ENCODE measurements at places on chromosomes 12 and 14.
A peak's percentile ranks its signal among the peaks of the same experiment; 100 is the strongest.

DNA sequence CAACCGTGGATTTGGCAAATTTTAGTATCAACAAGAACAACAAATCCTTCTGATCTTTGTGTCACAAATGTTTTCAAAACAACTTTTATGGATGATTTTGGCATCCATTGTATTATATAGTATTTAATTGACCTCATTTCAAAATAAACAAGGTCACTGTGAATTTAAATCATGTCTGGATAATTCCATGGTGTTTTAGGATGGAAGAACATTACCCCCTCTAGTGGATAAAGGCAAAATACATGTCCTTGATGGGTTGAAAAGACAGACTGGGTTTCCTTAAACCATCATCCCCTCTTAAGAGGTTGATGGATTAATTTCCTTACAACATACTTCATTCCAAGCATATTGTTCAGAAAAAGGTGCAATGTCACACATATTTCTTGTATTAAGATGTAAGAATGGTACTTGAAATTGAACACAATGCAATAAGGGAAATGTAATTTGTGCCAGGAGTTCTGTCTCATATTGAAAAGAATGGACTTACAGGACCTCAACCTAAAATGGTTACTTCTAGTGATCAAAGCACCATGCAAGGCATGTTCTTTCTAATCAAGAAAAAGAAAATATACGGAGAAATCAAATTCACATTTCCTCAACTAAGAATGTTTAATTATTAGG lies 352.0 kb downstream of the BCAT1 start:
- peak; percentile 34 for DNase-seq

- DNase-seq: peak; percentile 98
Observed at GRCh38 chr12:45232756-45233372, 17.0 kb downstream of the ANO6 start.

GRCh38 chr12:29559198-29559597 lies 61.7 kb upstream of the OVCH1 start:
- no peak for DNase-seq

- DNase-seq: no peak
Observed at GRCh38 chr14:89652352-89652751, 235.3 kb upstream of the FOXN3 start.

DNA sequence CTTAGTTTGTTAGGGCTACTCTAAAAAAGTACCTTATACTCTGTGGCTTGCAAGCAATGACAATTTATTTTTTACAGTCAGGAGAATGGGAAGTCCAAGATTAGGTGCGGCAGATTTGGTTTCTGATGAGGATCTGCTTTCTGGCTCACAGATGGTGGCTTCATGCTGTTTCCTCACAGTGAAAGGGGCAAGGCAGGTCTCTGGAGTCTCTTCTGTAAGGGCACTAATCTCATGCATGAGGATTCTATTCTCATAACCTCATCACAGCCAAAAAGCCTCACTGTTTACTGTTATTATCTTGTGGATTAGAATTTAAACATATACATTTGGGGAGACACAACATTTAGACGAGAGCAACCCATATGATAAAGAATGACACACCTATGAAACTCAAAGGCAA lies 1957.4 kb upstream of the SEL1L start:
- DNase-seq: no peak

DNA sequence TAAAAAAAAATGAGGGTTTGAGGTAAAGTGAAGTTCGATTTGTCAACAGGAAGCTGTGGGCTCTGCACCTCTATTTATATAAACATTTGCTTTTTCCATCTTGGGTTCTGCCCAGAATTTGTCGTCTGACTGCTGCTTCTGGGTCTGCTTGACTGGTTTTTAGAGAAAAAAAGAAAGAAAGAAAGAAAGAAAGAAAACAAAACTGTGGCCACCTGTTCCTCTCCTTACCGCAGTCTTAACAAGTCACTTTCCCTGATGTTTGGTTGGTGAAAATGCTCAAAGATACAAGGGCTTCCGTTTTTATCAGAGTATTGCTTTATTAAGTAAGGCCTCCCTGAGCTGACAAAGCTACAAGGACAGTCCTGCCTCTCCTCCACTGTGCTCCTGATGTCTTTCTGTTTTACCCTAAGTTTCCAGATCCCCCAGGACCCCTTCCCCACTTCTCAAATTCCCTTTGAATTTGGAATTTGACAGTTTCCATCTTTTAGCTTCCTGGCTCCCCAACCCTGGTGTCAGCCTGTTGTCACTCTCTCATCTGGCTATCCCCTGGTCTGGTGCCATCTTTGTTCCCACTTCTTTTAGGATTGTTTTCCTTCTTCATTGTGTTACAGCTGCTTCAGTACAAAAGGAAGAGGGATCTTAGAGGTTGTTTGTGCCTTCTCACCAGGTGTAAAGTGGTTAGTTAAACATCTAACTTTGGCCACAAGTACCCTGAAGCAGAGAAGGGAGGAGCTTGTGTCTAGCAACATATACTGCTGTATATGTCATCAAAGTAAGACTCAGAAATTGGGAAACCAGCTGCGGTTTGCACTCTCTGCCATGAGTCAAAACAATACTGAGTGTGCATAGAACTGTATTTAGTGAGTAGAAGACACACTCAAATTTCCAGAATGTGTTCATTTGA lies 18.0 kb downstream of the MFAP5 start:
- DNase-seq: peak; percentile 18

DNA sequence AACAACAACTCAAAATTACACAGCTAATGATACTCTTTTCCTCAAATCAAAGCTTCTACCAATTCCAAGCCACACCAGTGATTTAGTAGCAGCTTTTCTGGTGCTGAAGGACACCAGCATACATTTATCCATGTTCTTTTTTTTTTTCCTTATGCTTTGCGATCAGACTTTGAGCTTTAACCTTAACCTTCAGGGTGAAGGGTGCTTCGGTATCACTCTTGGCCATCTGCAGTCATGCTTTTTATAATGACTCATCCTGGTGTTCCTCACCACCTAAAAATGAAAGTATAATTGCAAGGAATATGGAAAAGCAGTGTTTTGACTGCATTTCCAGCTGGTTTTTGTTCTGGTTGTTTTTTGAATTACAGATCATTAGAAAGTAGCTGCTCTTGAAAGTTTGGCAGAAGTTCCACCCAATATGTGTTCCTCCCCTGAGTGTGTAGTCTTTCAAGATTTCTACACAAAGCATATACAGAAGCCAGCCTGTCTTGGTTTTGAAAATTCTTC lies 1.3 kb upstream of the SLC41A2 start:
- peak; percentile 68 for DNase-seq

GRCh38 chr12:56282579-56282978 lies 15.8 kb downstream of the COQ10A start:
- no peak for DNase-seq

- no peak for DNase-seq
Observed at GRCh38 chr14:69318241-69318640, 58.3 kb downstream of the GALNT16 start.

- no peak for DNase-seq
Observed at GRCh38 chr12:5967645-5968415, 22.8 kb upstream of the ANO2 start.

DNA sequence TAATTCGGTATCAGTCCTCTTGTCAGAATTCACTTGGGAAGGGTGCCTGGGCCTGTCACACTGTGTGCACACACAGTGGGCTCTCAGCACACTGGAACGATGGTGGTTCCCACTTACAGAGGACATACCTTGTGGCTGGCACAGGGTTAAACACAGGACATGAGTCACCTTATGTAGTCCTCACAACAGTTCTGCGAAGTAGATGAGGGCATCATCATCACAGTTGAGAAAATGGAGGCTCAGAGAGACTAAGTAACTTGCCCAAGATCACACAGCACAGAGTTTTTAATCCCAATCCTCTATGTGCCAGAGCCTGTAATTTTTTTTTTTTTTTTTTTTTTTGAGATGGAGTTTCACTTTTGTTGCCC lies 90.7 kb downstream of the NINJ2 start:
- no peak for DNase-seq

DNA sequence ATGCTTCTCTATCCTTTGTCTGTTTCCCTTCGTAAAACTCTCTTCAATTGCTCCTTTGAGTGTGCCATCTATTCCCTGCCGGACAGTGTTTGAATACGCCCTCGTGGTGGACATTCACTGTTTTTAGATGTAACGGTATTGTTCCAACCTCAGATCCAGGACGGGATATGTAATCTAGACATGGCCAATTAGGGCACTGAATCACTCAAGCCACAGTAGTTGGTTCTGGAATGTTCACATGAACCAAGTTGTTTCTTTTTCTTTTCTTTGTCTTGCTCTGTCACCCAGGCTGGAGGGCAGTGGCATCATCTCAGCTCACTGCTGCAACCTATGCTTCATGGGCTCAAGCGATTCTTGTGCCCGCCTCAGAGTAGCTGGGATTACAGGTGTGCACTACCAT lies 204.2 kb upstream of the PLXNC1 start:
- peak; percentile 7 for DNase-seq

DNA sequence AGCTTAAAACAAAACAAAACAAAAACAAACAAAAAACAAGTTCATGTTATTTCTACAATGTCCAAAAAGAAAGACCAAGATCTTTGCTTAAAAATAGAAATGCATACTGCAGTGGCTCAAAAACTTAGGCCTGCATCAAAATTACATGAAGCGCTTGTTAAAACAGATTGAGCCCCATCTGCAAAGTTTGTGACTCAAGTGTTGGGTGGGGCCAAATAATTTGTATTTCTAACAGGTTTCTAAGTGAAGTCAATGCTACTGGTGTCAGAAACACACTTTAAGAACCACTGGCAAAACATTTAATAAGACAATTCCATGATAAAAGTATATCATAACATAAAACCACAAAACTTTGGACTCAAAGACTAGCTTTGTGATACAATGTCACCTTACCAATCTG lies 105.6 kb downstream of the PAWR start:
- no peak for DNase-seq

GRCh38 chr12:18262514-18262913 lies 1.2 kb downstream of the PIK3C2G start:
- DNase-seq: no peak

DNA sequence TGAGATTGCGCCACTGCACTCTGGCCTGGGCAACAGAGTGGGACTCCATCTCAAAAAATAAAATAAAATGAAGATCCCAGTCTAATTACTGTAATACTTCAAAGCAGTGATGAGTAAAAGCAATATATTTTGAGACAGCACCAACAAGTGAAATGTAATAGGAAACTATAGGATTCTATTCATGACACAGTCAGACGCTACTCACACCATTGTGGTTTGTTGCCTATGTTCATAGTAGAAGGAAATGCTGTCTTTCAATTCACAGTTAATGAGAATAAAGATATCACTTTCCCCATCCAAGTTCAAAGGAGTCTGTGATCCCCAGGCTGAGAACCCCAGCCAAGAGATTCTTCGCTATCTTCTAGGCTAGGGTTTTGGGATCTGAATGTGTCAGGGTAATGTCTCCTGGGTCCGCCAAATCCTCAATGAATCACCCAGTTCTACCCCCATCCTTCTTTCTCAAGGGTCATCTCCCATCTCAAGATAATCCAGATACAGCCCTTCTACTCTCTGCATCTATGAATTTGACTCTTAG lies 16.6 kb upstream of the DTX1 start:
- no peak for DNase-seq

- no peak for DNase-seq
Observed at GRCh38 chr14:24052656-24053547, 1.1 kb downstream of the CARMIL3 start.

Data from fibroblast of upper back skin (primary cell).